ENCODE measurements at places on chromosomes 5 and 9. TPM values are rescaled to one million over a fixed set of nuclear protein-coding genes. Genes with fewer than 3 reads are reported as not detected.

DNA sequence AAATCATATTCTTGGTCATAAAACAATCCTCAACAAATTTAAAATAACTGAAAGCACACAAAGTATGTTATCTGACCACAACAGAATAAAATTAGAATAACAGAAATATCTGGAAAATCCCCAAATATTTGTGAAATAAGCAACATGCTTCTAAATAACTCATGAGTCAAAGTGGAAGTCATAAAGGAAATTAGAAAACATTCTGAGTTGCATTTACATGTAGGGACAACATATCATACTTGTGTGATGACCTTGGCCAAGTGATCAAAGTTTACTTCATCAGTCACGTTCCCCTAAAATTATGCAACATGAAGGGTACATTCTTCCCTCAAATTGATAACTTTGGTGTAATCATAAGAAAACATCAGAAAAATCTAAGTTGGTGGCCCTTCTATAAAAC lies 64.7 kb downstream of the CSF2 start:
- DNase-seq = no peak

- no peak for DNase-seq
Observed at GRCh38 chr5:151805414-151806223, 33.9 kb downstream of the G3BP1 start.

DNA sequence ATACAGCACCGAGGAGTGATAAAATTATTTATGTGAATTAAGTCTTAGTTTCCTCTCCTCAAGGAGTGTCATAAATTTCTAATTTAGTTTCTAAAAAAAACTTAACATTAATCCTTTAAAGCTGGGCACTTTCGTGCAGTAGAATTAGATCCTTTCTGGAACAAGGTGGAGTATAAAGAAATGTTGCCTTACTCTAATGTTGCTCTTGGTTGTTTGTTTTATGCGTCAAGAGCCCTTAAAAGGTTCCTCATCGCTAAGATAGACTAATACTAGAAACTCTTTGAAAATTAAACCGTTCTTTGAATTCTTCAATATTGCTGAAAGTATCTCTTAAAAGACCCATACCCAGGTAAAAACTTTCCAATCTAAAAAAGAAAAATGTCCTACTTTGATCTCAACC lies 83.6 kb upstream of the PLPP1 start:
- DNase-seq = no peak

GRCh38 chr5:98905857-98906688 lies 22.7 kb downstream of the CHD1 start:
- no peak for DNase-seq

- DNase-seq = no peak
Observed at GRCh38 chr5:78776637-78777036, 128.1 kb upstream of the LHFPL2 start.

DNA sequence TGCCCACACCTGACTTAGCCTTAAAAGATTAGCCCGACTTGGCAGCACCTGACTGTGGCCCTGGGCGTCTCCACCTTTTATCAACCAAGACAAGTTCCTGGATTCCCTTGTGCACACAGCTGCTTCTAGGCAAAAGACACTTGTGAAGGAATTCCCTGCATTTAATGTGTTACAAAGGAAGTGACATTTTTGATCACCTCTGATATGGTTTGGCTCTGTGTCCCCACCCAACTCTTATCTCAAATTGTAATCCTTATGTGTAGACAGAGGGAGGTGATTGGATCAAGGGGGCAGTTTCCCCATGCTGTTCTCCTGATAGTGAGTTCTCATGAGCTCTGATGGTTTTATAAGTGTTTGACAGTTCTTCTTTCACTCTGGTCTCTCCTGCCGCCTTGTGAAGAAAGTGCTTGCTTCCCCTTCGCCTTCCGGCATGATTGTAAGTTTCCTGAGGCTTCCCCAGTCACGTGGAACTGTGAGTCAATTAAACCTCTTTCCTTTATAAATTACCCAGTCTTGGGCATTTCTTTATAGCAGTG lies 2.6 kb upstream of the CPEB4 start:
- DNase-seq = no peak

DNA sequence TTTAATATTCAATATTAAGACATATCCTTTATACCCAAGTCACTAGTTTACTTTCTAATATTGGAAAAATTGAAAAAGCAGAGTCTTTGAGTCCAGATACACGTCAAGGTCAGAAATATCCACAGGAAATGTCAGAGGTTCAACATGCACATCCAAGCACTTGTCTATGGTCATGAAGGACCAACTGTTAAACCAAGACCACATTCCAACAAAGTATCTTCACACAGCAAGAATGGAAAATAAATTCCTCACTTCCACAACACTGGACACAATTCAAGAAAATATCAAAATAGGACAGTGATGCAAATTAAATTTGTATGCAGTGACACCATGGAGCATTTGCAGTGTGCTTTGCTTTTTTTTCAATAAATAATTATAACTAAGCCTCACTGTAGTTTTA lies 142.5 kb downstream of the GABRB2 start:
- DNase-seq = no peak

- no peak for DNase-seq
Observed at GRCh38 chr5:172173564-172174153, 14.4 kb downstream of the STK10 start.

DNA sequence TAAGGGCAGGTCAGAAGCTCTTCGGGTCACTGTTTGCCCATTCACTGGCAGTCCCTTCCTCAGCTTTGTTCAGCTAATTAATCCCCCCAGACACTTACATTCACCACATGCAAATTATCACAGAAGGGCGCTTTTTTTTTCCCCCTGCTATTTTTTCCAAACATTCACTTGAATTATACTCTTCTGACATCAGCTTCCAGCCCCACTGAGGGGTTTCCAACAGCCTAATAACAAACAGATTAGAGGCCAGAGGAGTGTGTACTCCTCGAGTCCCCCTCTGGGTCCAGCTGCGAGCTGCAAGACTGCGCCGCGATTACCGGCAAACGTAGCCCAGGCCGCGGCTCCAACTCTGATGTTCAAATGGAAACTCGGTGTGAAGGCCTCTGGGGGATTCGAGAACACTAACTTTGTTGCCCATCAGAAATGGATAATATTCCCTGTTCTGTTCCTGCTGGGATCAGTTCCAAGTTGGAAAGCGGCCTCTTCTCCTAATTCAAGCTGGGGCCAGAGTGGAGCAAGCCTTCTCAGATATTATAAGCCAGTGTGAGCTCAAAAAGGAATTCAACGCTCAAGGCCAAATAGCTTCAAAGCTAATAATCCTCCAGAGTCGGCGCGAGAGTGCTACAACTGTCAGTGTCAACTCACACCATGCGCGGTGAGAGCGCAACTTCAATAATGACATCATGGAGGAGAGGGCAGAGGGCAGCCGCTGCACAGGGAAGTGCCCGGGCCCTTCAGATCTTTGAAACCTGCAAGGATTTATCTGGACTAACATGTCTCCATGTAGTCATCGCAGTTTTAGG lies 560.8 kb downstream of the BNC2 start:
- no peak for DNase-seq

- no peak for DNase-seq
Observed at GRCh38 chr9:34377404-34377746, 677 bp upstream of the MYORG start.

DNA sequence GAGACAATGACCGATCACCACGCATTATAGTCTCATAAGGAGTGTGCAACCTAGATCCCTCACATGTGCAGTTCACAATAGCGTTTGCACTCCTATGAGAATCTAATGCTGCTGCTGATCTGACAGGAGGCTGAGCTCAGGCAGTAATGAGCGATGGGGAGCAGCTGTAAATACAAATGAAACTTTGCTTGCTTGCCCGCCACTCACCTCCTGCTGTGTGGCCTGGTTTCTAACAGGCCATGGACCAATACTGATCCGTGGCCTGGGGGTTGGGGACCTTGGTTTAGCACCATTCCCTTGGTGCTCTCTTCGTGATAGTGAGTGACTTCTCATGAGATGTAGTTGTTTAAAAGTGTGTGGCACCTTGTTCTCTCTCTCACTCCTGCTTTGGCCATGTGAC lies 50.2 kb downstream of the PRLR start:
- DNase-seq = no peak

- peak; percentile 27 for DNase-seq
Observed at GRCh38 chr5:103808464-103809106, 246.0 kb upstream of the NUDT12 start.

DNA sequence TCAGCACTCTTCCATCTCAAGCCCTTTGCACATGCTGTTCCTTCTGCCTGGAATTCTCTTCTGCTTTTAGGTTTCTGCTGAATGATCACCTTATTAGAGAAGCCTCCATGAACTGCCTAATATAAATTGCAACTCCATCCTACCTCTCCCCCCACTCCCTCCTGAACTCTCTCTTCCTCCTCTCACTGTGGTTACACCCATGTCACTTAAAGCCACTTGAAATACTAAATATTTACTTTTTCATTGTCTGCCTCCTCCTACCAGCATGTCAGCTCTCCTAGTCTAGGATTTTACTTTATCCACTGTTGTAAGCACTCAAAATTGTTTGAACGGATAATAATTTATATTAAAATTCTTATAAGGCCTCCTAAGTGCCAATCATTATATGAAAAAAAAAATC lies 43.8 kb downstream of the ACTL7B start:
- no peak for DNase-seq

GRCh38 chr5:10352430-10353240 lies 860 bp upstream of the MARCHF6 start:
- DNase-seq = no peak

- no peak for DNase-seq
Observed at GRCh38 chr9:85248514-85249312, 493.0 kb downstream of the AGTPBP1 start.

DNA sequence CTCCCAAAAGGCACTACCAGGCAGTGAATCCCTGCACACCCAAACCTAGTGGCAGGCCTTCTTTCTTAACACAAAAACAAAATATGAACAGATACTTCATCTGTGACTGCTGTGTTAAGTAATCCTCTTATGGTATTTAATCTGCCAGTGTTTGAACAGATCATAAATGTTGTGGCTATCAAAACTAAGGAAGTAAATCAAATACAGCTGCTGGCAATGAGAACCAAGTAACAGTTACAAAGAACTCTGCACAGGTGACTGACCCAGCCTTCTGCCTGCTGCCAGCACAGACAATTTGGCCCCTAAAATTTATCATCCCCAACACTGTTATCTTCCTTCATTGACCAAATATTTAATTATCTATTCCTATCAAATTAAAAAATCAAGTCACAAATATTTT lies 78.0 kb downstream of the GNAQ start:
- DNase-seq = no peak

GRCh38 chr5:102975045-102975444 lies 144.9 kb downstream of the GIN1 start:
- DNase-seq = no peak

- no peak for DNase-seq
Observed at GRCh38 chr5:10592601-10593000, 28.7 kb downstream of the ANKRD33B start.

DNA sequence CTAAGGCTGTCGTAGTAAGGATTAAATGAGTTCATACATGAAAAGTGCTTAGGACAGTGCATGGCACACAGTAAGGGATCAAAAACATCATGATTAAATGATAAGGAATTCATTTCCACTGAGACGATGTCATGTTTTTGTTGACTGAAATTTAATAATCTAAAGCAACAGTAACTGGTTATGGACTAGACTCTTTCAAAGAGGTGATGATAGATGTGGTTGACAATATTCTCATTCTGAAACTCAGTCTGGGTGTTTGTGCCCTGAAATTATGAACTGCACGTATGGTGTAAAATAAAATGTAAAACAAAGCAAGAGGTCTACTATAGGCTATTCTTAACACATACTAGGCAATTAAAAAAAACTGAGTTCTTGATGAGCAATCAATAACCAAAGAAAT lies 280.0 kb downstream of the DENND1A start:
- no peak for DNase-seq

DNA sequence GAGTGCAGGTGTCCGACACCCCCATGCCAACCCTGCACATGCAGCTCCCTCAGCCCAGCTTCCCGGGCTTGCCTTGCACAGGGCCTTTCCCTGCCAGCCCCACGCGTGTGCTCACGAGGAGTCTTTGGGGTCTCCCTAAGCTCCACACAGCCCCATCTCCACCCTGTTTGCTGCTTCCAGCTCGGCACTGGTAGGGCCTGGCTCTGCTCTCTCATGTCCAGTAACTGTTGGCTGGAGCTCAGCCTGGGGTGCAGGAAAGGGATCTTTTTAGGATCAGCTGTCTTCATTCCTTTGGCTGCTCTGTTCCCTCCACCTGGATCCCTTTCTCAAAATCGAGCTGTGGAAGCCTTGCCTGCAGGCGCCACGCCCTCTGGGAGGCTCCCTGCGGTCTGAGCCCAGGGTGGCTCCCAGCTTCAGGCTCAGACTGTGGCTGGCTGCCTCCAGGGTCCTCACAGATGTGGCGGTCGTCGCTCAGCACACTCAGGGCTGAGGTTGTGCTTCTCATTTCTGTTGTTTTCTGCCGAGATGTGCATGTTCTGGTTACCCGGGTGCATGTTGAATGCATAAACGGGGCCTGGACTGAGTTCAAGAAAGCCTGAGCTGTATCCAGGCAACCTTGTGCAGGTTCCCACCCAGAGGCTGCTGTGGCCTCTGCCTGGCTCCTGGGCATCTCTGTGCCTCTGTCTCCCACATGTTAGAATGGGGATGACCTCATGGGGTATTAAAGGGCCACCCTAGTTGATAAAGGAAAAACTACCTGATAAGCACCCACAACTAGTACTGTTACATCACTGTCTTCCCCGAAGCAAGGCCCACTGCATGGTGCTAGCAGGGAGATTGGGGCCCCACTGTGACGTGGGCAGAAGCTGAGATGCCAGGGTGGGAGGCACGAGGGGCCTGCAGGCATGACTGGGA lies 4.3 kb downstream of the CACNA1B start:
- DNase-seq = no peak

GRCh38 chr5:135373736-135374515 lies 25.1 kb downstream of the MACROH2A1 start:
- DNase-seq = no peak

DNA sequence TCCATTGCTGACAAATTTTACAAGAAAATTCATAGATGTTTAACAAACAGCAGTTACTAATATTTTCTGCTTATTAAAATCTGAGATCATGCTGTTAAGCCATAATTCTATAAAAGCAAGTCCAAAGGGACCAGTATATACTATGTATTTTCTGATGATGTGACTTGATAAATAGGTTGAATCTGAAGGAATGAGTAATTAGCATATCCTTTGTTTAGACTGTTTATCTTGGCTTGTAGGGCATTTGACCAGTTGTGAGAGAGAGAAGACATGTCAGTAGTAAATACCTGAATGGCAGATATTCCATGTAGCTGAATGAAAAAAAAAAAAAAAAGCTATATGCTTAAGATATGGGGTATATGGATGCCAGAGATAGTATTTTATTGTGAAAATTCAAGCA lies 14.6 kb downstream of the CPEB4 start:
- no peak for DNase-seq

MEGF9 gene
- 11.4 TPM for polyA plus RNA-seq

ITGA1 gene
- 136 TPM for polyA plus RNA-seq

RLN1 gene
- polyA plus RNA-seq = 0.11 TPM

PCDHGB1 gene
- polyA plus RNA-seq = 3.2 TPM

EFCAB9 gene
- not detected for polyA plus RNA-seq

KIF27 gene
- polyA plus RNA-seq = 2.1 TPM

TMEM215 gene
- not detected for polyA plus RNA-seq

CSF1R gene
- 0.09 TPM for polyA plus RNA-seq

AGXT2 gene
- polyA plus RNA-seq = not detected

PCDHGA7 gene
- polyA plus RNA-seq = 2.7 TPM

CARTPT gene
- not detected for polyA plus RNA-seq

Measured in AG04450 (cell line).